Stimulated activated CD4-positive, alpha-beta T cell treated with anti-CD3 and anti-CD28 coated beads, Interleukin-12 subunit alpha, Interleukin-12 subunit beta, amount 100 ng/mL, for 48 hours (primary cell): ENCODE measurements at places on chromosomes 1 and 21.

DNA sequence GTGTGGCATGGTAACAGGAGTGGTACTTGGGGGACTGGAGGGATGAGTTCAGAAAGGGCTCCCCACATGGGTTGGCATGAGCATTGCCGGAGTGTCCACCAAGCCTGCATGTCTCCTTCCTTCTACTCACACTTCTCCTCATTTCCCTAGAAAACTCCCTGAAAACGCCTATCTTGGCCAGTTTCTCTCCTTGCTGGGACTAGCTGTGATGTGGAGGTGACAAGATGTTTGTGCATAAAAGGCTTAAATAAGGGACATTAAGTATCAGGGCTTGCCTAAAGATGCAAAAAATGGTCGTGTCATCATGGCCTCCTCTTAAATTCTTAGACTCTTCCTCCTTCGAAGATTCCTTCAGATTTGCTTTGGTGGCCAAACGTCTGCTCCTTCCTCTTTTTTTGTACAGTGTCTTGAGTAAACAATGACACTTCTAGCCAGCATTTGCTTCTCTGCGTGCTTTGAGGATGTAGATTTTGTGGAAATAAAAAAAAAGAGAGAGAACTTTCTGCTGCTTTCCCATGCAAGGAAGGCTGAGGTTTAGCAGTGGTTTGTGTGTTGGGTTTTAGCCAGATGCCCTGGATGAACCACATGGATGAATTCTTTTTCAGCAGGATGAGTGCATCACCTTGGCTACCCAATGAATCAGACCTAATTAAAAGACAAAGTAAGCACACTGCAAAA is 239.1 kb upstream of the IRF2BP2 start:
- no peak for DNase-seq

DNA sequence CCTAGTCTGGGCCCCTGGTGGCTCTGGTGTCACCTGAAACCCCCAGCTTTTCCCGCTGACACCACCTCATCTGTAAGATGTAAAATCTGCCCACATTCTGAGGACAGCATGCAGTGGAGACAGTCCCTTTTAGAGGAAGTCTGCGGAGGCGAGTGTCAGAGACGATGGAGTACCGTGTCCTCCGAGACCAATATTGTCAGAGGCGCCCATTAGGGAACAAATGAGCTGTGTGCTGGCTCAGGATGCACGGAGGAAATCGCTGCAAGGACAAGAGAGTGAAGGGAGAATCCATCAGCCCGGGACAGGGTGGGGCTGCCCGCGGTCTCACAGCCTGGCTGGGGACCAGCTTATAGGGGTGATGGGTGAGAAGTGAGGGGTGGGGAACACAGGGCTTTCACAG is 214.8 kb downstream of the MATN1 start:
- DNase-seq = no peak

GRCh38 chr1:55331351-55331750 is 116.2 kb upstream of the USP24 start:
- no peak for DNase-seq

DNA sequence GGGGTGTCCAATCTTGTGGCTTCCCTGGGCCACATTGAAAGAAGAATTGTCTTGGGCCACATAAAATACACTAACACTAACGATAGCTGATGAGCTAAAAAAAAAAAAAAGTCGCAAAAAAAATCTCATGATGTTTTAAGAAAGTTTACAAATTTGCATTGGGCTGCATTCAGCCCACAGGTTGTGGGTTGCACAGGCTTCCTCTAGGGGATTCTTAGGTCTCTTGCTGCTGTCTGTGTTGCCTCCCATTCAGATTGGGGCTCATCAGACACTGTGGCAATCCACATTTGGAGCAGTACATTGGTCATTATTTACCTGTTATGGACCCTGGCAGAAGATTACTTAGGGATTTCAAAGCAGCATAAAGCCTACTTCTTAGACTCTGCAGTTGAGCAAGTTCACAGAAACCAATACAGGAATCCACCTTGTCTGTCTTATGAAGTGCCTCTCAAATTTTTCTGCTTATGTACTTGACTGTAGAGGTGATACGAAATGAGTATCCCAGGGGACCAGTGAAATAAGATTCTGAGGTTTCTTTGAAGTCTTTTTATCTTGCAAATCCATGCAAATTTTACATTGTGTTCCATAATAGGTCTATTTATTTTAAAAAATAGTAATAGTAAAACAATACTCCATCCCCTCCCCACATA is 205.5 kb downstream of the RPS6KC1 start:
- DNase-seq = no peak

DNA sequence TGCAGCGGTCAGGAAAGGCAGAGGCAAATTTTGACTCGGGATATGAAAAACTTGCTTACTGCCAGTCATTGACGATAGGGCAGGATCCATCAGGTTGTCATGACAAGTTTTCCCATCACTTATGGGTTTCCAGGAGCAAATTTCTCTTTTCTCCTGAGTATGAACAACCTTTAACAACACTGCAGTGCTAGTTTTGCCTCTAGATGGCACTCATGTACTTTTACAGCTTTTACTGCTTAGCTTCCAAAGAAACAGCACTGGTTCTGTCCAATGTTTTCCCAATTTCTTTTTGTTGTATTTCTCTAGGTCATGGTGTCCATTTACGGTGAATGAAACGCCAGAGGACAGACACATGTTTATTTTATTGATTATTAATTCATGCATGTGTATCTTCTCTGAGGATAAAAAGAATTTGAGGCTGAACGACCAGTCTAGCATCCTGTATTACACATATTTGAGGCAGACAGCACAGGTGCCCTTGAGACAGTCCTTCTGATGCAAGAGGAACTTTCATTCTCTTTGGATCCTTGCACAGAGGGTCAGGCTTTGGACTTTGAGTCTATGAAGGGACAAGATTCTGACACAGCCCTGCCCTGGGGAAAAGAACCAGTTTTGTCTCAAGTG is 112.3 kb upstream of the TRABD2B start:
- no peak for DNase-seq

DNA sequence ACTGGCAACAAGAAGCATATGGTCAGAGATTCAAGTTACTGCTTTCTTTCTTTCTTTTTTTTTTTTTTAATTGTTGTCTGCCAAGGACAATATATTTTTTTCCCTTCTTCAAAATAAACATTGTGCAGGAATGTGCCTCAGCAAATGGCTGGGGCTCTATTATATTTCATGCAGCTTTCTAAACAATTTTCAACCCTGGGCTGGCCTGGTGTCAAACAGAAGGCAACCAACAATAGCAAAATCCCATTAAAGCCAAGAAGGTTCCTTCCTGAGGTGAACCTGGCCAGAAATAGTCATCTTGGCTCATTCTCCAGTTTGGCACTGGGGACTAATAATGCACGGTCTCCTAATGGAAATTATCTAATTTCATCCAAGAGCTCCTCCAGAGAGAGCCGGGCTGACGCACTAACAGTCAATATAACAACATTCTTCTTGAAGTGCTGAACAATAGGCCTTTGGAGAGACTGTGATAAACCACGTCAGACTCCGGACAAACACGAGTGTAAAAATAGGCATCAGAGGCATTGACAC is 35.7 kb upstream of the HLX start:
- DNase-seq = no peak

DNA sequence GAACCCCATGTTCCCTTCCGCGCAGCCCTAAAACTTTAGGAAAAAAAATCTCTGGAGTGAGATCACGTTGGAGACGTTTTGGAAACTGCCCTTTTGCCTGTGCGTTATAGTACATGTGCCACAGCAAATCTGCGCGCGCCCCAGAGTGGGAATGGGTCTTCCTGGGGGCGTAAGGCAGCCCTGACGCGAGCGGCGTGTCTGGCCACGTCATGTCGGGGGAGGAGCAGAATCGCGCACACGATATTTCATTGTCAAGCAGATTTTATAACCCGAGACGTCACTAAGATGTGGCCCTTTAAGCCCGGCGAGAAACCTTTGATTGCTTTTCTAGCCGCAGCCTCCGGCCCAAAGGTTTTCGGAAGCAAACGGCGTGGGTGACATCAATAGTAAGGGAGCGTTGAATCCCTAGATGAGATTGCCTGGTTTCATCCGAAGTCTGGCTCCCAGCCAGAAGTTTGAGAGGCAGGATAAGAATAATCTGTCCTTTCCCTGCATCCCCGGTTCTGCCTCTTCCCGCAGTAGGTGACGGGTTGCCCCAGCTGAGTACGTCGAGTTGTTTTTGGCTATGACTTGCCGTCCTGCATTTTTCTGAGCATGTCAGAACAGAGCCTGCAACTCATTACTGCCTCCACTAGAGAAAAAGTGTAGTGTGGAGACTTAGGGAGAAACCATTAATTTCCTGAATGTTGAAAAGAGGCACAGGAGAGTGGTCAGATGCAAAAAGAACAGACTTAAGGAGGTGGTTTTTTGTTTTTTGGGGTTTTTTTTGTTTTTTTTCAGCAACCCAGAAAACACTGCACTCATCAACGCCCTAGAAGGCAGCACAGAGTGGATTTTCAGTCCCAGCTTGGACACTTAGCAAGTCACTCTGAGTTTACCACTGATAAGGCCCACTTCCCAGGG is 817 bp upstream of the PMVK start:
- DNase-seq = peak; percentile 84

- no peak for DNase-seq
Measured at GRCh38 chr1:240611228-240611618, 732 bp downstream of the GREM2 start.

DNA sequence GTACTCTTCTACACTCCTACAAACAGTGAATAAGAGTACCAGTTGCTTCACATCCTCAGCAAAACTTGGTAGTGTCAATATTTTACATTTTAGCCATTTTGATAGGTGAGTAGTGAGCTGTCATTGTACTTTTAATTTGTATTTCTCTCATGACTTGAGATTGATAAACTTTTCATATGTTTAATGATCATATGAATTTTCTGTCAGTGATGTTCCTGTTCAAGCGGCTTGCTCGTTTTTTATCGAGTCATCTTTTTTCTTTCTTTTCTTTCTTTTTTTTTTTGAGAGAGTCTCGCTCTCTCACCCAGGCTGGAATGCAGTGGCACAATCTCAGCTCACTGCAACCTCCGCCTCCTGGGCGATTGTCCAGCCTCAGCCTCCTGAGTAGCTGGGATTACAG is 17.0 kb upstream of the WDTC1 start:
- DNase-seq = no peak

DNA sequence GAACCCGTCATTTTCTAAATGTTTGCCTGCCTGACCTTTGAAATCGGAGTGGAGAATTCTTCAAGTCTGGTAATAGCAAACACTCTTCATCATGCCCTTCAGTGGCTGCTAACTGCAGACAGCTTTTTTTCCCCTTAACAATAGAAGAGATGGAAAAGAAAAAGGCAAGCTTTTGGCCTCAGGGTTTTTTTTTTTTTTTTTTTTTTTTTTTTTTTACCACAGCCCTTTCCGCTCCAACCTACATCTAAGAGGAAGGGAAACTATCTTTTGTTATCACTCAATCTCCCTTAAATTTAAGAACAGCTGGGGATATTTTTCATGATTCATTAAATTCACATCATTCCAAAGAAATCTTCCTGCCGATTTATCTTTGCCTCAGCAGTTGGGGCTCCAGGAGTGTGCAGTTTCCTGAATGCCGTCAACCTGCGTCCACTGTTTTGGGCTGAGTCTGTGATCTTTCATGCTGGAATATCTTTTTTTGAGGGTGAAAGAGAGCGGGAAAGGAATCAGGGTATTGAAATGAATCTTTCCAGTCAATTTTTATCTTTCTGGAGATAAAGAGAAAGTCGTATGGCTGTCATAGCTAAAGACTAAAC is 144.5 kb upstream of the SMYD2 start:
- DNase-seq = no peak

DNA sequence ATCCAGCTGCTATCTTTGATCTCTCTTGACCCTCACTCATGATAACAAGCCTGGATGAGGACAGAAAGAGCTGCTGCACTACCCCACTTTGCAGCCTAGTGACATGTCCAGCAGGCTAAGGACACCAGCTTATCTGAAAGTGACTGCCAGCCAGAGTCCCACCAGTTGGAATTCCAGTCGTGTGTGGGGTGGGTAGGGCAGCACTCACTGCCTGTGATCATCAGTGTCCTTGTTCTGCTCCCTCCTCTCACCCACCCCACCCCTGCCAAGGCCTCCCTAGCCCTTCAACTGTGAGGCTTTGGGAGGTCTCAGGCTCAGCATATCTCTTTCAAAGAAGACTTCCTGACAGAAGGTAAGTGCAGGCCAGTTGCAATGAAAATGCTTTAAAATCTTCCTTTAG is 15.5 kb upstream of the NMNAT2 start:
- DNase-seq = no peak

- DNase-seq = no peak
Measured at GRCh38 chr21:42455196-42455595, 40.8 kb downstream of the RSPH1 start.

DNA sequence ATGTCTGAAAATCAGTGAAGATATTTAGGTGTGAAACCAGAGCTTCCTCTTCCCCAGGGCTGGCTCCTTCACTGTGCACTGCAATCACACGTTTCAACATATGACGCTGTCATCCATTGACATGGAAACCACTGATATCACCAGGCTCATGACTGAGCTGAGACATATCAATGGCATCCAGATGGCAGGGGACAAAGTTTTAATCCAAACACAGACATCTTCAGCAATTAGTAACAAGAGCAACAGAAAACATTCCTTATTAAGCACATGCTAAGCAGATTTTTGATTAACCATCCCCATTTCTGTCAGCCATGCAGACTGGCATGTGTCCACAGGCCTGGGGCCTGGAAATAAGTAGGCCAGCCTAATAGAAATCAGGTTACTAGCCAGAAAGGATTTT is 108.0 kb upstream of the ADAR start:
- DNase-seq = no peak

DNA sequence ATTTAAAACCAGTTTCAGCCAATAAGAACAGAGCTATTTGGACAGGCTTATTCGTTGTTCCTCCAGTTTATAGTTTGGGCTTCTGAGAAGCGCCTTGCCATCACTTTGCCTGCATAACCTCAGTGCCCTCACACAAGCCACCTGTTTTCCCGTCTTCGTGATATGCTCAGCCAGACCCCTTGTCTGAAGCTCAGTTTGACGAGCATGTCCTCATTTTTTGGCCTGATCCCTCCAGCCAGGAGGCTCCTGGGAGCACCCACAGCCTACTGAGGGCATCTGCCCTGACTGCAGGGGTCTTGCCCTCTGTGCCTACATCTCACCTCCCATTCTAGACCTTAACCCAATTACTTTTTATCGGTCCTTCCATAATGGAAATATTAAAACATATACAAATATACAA is 95.3 kb downstream of the ADARB1 start:
- DNase-seq = no peak
